ENCODE measurements at places on chromosomes 7 and 10.

GRCh38 chr7:152553671-152554317 is 118.0 kb upstream of the KMT2C start:
- no peak for DNase-seq

- no peak for DNase-seq
Measured at GRCh38 chr7:3937605-3938004, 636.6 kb downstream of the SDK1 start.

DNA sequence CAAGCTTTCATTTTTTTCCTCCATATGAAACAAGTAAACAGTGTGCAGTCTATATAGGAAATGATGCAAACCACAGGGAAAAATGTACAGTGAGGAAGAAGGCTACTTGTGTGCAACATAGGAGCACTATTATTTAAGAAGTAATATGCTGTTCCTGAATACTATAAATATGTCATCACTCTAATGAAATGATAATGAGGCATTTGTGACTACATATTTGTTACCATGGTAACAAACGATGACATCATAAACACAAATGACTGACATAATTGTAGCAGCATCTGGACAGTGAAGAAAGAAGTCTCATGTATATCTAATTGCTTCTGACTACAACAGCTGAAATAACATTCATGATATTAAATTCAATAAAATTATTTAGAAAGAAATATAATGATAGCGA is 164.8 kb downstream of the C7orf25 start:
- DNase-seq = no peak

DNA sequence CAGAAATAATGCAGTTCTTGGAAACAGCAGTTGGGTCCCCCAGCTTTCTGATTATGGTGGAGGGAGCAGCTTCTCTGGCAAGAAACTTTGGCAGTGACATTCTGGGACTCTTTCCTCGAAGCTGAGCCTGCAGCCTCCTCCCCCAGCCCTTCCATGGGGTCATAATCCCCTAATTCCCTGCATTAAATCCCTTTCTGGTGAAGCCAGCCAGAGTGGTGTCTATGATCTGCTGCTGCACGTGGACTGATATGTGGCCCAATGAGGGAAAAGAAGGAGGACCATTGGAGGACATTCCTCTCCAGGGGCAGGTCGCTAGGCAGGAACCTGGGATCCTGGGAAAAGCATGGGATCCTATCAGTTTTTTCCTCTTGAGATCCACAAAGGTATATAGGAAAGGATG is 470.5 kb downstream of the RPS24 start:
- DNase-seq = no peak

- DNase-seq = no peak
Measured at GRCh38 chr10:107434201-107434600, 269.7 kb upstream of the SORCS1 start.

GRCh38 chr7:94104301-94104700 is 100.1 kb upstream of the BET1 start:
- DNase-seq = no peak

GRCh38 chr10:63376560-63377304 is 89.0 kb downstream of the JMJD1C start:
- no peak for DNase-seq

DNA sequence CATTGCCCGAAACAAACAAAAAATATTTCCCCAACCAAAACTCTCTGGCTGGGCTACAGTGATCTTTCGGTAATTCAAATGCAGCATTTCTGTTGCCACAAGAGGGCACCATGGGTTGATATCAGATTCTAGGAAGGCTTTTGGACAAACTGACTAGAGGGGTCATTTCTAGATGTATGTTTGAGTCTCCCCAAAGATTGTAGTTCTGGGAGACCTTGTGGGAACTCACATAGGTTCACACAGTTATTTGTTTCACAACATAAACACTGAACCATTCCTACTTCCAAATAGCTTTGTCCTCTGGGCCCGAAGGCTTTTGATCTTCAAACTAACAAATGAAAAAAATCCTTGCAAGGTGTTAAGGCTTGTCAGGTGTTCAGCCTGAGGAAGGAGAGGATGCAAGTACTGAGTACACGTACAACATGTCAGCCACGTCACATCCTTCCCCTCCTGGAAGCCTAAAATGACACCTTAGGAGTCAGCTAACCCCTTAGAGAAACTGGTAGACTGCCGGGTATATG is 37.0 kb upstream of the IL15RA start:
- peak; percentile 79 for DNase-seq

DNA sequence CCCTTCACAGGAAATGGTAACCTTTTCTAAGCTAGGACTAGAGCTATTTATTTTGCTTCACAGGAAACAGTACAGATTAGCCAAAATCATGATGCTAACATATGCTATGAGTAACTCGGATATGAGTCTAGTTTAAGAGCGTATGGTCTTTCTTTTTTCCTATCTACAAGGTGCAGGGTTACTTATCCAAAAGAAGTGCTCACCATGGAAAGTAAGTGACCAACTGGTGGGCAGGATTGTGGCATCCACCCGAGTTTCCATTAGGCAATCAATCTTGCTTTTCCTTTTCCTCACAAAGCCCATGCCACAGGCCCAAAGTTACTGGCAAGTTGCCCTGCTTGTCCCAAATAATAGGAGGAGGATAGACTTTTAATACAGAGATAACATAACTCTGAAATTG is 765.1 kb upstream of the POM121L12 start:
- no peak for DNase-seq

DNA sequence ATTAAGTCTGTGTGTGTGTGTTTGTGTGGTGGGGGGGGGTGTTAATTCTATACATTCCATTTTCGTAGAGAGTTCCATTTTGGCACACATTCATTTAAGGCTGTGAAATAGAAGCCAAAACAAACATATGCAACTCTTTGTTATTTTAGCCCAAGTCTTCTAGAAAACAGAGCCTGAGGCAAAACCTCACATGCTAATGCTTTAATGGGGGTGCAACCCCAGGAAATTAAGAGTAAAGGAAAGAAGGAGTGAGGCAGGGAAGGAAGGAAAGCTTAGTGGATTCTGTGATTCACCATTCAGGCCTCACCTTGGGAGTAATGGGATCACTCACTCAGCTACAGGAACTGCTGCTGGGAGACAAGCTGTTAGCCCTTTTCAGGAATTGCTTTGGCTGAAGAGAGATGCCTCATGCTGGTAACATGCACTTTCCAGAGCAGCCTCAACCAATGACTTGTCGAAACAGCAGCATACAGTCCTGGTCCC is 73.0 kb upstream of the CTTNBP2 start:
- no peak for DNase-seq

DNA sequence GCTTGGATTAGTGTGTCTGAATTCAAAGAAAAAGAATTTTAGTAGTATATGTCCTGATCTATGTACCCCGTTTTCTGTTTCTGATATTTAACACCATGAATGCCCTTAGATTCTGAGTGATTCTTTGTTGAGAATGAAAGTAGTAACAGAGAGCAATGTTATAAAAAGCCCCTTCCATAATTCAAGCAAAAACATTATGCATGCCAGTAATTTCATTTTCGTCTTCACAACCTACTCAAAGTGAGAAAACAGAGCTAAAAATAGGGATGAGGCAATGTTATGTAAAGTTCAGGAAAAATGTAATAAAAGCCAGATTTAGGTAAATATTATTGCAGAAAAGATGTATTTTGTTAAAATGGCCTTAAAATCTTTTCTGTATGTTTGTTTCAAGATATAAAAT is 28.1 kb downstream of the PTPRZ1 start:
- no peak for DNase-seq

Measured in hematopoietic multipotent progenitor cell treated with erythropoietin and hydrocortisone succinate and interleukin-3 and kit ligand, for 17 days (in vitro differentiated cells).